ENCODE measurements at places on chromosomes 1 and 21.

- DNase-seq: peak; percentile 36
These were observed 738 bp upstream of the CDC42BPA start for GRCh38 chr1:227318853-227319607.

- peak; percentile 8 for DNase-seq
These were observed 14.0 kb downstream of the KRTAP24-1 start for GRCh38 chr21:30268608-30269197.

DNA sequence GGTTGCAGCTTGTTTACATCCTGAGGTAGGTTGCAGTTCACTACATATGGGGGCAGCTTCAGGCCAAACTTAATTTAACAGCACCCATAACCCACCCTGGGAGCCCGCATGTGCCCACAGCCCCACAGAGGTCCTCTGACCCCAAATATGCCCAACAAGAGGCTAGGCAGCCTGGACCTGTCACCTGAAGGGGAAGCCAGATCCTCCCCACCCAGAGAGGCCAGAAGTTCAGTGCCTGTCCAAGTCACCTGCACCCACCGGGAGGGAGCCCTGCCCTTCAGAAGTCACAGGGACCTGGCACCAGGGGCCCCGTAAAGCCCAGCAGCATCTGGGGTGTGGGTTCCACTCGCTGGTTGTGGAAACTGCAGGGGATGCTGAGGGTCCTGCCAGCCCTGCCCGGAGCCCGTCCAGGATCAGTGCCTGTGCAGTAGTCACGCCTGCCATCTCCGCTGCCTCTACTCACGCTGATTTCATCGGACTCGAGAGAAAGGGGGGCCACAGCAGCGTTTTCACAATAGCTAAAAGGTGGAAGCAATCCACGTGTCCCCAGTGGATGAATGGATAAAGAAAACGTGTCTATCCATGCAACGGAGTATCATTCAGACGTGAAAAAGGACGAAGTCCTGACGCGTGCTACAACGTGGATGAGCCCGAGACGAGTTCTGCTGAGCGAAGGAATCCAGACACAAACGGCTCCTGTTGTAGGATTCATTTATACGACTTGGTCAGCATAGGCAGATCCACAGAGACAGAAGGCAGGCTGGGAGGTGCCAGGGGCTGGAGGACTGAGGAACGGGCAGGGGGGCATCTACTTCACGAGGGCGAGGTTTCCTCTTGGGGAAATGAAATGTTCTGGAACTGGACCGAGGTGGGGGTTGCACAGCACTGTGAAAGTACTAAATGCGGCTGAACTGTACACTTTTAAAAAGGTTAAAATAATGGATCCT, 33.9 kb upstream of the COL6A2 start:
- no peak for DNase-seq

- DNase-seq: no peak
These were observed 410.1 kb downstream of the PRDM2 start for GRCh38 chr1:14110040-14110439.

- peak; percentile 7 for DNase-seq
These were observed 89.3 kb downstream of the SIM2 start for GRCh38 chr21:36788120-36788638.

DNA sequence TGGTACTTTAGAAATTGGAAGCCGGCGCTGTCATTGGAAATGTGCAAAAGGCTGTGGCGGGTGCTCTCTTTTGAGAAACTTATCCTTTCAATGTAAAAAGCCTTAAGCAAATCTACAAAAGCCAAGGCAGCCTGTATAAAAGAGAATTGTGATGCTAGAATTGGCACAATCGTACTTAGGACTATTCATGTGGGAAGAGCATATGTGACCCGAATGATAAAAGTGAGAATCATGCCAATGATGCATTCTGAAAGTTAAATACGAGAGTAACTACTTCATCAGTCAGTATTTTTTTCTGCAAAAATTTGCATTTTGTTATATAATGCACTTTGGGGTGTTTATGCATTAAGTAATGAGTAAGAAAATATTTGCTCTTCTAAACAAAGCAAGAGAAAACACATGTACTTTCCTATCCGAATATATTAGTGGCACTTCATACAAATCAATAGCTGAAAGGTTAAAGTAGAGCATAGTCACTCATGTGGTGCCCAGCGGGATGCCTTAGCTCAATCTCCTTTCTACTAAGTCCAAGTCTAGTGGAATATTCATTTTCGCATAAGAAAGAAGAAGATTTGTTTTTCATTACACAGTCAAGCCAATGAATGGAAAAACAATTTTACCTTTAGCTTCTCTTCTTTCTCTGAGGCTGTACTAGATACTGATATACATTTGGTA, 1256.6 kb upstream of the B3GALT2 start:
- DNase-seq: no peak

DNA sequence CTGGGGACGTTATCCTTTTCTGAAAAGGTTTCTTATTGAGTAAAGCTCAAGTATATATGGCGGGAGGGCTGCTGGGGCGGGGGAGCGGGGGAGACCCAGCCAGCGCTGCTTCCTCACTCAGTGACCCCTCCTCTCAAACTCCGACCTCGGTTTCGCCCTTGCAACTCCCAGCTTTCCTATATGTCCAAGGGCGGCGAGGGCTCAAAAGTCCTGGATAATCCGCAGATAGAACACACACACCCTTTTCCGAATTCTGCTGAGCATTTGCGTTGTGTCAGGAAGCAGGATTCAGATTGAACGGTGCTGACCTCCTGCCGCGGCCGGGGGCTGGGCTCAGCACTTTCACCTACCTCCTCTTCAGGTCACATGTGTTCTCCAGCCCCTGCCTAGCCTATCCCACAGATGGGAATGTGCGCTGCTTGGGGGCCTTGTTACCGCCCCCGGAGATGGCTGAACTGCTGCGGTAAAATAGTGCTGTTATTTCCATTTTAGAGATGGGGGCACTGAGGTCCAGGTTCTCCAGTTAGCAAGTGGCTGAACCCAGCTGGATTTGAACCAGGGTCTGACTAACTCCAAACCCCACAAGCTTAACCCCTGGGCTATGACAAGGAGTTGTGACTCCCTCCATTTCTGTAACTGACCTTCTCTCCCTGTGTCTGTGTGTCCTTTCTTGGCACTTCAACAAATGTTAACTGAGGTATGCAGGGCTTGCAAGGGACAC, 795 bp upstream of the AHDC1 start:
- no peak for DNase-seq

DNA sequence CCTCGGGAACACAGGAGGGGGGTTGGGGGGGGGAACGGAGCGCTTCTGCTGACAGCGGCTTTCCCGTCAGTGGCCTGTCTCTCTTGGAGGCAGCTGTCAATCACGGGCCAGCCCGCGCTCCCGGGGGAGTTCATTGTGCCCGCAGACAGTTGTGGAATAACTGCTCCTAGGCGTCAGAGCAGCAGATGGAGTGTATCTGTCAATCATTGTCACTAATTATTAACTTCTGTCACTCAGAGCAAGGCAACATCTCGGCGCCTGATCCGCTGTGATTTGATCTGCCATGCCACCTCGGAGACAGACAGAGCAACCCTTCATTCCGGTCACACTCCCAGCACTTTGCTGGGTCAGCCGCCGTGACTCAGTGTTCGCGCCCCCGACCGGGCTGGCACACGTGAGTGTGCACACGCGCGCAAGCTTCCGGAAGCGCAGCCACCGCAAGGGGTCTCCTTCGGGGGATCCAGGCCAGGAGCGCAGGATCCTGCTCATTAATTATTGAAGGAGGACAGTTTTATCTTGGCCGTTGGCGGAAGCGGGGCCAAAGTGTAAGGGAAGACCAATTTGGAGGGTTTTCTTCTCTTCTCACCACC, 75.8 kb downstream of the RRAGC start:
- DNase-seq: no peak

DNA sequence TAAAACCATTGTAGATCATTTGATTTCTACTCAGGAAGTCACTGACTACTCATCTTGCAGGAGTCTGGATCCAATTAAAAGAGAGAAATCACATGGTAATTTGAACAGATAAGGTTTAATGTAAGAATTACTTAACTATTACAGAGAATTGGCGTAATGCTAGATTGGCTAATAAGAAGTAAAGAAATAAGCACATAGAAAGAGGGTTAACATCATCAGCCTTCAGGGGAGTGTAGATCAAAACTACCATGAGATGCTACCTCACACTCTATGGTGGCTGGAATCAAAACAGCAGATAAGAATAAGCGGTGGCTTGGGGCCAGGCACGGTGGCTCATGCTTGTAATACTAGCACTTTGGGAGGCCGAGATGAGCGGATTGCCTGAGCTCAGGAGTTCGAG, 11.7 kb downstream of the ST3GAL3 start:
- peak; percentile 28 for DNase-seq

GRCh38 chr1:34781071-34781843, at the start of gene GJB3:
Gene GJB3, plus strand, starts transcription at chr1:34781214. Its CDS starts 3,549 bp downstream, at chr1:34784763.
- peak; percentile 25 for DNase-seq

GRCh38 chr1:234683861-234684632, 74.1 kb upstream of the IRF2BP2 start:
- peak; percentile 74 for DNase-seq

GRCh38 chr1:71350330-71350729, 269.5 kb upstream of the ZRANB2 start:
- DNase-seq: no peak

GRCh38 chr21:16534408-16535101, 804.8 kb downstream of the USP25 start:
- DNase-seq: peak; percentile 15

DNA sequence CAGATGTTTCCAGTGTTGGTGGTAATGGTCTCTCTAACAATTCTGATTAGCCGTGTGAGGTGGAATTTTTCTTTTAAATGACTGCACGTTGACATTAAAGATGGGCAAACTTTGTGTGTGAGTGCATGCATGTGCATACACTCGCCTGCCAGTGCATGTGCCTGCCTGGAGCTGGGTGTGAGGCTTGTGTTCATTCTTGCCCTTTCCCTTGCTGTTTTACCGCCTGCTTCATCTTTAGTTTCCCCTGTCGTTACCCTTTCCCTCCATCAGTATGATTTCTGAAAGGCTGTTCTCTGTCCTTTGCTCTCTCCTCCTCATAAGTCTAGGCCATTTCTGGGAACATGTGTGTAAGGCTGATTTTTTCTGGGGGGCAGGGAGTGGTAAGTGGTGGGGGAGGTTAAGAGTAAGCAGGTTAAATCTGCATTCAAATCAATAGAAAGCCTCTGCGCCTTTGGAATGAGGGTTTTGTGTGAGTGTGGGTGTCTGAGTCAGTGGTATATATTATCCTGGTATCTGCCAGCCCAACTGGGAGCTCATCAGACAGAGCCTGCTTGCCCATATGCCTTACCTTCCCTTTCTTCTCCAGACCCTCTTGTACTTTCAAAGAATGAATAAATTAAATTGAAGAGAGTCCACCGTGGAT, 112.5 kb downstream of the PBX1 start:
- no peak for DNase-seq

GRCh38 chr1:87968197-87968955, 639.7 kb downstream of the LMO4 start:
- DNase-seq: no peak

- DNase-seq: no peak
These were observed 35.6 kb downstream of the LRRN2 start for GRCh38 chr1:204649721-204650521.

DNA sequence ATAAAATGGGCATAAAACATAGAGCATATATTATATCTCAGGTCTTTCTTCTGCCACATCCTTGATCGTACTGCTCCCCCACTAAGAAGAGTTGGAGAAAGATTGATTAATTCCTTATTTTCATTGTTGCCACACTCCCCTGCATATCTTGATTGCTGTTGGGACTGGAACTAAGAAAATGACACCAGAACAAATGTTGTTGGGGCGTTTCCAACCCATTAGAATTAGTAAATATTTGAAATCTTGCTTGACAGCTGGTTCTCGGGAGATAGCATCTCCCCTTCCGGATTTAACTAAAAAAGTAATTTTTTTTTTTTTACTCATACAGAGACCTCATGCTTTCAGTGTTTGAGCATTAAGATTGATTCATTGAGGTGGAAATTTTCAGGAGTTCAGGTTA, 493.0 kb upstream of the PLXNA2 start:
- DNase-seq: no peak

DNA sequence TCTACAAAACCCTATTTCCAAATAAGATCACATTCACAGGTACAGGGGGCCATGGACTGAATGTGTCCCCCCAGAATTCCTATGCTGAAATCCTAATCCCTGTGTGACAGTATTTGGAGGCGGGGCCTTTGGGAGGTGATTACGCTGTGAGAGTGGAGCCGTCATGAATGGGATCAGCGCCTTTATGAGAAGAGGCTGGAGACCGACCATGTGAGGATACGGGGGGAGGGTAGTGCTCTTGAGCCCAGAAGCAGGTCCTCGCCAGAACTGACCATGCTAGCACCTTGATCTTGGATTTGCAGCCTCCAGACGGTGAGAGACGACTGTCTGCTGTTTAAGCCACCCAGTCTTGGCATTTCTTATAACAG, 23.8 kb upstream of the KIF26B start:
- no peak for DNase-seq

GRCh38 chr1:168977618-168978017, 128.9 kb upstream of the ATP1B1 start:
- no peak for DNase-seq

DNA sequence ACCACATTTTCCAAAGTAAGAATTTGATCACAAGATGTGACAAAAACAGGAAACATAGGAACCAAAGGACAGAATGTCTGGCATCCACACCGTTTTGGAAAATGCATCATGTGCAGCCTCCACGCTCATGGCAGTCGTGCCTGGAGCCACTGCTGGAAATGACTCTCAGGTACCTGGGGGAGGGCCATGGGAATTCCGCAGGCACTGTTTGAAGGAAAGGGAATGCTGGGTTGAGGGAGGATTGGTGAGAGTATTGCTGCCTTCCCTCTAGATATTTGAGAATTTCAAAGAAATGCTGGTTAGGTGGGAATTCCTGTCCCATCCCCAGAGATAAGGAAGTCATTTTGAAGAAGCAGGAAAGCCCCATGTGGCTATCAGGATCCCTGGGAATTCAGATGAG, 10.8 kb downstream of the SLAMF1 start:
- no peak for DNase-seq

- no peak for DNase-seq
These were observed 126.6 kb upstream of the CAMK1G start for GRCh38 chr1:209456878-209457277.

- DNase-seq: peak; percentile 22
These were observed 39.8 kb downstream of the WNT2B start for GRCh38 chr1:112548547-112548946.

- no peak for DNase-seq
These were observed 28.8 kb downstream of the ZP4 start for GRCh38 chr1:237861944-237862343.

DNA sequence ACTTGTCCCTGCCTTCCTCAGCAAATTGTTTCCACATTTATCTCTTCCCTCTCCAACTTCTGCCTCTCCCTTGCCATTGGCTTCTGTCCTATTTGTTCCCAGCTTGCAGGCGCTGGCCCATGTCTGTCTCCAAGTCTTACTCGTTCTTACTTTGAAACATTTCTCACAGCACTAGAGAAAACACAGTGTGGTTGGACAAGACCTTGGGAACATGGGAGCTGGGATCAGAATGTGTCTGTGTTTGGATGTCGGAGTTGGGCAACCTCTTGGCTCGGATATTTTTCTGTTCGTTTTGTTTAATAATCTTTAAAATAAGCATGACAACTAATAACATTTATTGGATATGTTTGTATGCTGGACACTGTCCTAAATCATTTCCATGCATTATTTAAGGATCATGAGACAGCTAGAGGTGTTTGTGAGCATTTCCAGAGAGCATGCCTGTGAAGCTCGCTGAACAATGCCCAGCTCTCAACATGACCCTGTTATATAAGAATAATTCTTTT, 5.9 kb upstream of the BRWD1 start:
- no peak for DNase-seq
